ENCODE measurements at places on chromosomes 2 and 18.

DNA sequence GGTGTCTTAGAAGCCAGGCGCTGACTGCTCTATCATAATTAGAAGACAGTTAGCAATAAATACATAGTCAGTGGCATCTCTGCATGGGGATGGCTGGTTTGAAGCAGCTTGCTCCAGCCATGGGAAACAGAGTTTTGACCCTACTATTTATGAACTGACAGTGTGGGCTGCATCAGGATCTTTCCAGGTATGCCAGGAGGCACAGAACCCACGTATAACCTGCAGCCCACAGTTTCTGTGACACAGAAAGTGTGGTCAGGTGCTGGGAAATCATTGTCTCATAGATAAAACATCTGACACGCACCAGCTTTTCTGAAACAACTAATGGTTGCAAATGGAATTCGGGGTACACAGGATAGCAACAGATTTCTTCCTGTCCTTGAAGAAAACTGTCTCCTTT lies 34.7 kb downstream of the INPP4A start:
- no peak for DNase-seq

GRCh38 chr2:182366628-182367027 lies 60.2 kb downstream of the PDE1A start:
- peak; percentile 89 for DNase-seq

- peak; percentile 36 for DNase-seq
These were observed at the start of gene EMX1 for GRCh38 chr2:72917138-72917876. TSS of gene EMX1 (plus strand) at chr2:72917519. CDS start at chr2:72917853, 334 bp downstream.

- DNase-seq, result no peak
These were observed 3.5 kb upstream of the SSB start for GRCh38 chr2:169795181-169795580.

DNA sequence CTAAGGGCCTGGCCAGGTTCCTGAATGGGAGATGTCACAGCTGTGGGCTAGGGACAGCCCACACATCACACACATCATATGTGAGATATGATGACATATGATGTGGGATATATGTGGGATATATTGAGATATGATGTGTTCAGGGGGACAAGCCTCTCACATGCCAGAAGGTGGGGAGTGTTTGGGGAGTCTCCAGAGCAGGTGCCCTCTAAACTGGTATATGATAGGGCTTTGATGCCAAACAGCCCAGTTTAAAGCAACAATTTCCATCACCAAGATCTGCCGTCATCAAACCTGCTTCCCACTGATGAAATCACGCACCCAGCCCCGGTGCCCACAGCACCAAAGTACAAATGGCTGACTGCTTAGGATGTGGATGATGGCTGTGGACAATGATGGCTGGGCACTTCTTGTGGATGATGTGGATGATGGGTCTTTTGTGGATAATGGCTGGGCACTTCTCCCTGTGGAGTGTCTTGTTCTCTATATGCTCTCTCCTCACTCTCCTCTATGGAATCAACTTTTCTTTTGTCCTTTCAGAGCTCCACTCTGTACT lies 50.9 kb downstream of the FBLN7 start:
- DNase-seq, result no peak

DNA sequence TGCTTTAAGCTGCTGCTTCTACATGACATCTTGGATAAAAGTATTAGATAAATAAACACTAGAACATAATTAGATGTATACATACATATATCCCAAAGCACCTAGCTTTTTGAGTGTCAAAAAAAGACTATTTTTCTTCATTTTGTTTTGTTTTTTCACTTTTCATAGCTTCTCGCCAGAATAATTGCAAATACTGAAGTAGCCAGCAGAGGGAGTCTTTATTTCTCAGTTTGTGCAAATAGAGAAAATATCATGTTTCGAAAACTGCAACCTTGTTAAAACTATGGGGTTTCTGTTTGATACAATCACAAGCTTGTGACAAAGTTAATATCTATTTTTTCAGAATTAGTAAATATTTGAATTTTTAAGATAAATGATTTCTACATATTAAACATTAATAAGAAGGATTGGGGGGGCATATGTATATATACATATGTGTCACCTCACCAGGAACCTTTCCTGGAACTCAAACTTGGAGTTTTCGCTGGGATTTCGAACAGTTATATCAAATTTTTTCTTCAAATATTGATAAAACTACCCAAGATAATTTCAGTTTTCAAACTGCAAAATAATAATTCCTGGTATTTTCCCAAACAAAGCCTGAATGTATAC lies 61.0 kb downstream of the GRB14 start:
- no peak for DNase-seq

GRCh38 chr2:227853204-227853629 lies 18.2 kb upstream of the DAW1 start:
- DNase-seq, result peak; percentile 26

- DNase-seq, result no peak
These were observed 62.9 kb downstream of the EML4 start for GRCh38 chr2:42232024-42232423.

GRCh38 chr2:11876436-11876835 lies 130.0 kb downstream of the LPIN1 start:
- no peak for DNase-seq

- no peak for DNase-seq
These were observed 12.5 kb downstream of the SETBP1 start for GRCh38 chr18:44693030-44693784.

GRCh38 chr2:230335864-230336506 lies 9.0 kb downstream of the SP140L start:
- no peak for DNase-seq

GRCh38 chr2:188295067-188295685 lies 3.5 kb downstream of the GULP1 start:
- DNase-seq, result peak; percentile 30

DNA sequence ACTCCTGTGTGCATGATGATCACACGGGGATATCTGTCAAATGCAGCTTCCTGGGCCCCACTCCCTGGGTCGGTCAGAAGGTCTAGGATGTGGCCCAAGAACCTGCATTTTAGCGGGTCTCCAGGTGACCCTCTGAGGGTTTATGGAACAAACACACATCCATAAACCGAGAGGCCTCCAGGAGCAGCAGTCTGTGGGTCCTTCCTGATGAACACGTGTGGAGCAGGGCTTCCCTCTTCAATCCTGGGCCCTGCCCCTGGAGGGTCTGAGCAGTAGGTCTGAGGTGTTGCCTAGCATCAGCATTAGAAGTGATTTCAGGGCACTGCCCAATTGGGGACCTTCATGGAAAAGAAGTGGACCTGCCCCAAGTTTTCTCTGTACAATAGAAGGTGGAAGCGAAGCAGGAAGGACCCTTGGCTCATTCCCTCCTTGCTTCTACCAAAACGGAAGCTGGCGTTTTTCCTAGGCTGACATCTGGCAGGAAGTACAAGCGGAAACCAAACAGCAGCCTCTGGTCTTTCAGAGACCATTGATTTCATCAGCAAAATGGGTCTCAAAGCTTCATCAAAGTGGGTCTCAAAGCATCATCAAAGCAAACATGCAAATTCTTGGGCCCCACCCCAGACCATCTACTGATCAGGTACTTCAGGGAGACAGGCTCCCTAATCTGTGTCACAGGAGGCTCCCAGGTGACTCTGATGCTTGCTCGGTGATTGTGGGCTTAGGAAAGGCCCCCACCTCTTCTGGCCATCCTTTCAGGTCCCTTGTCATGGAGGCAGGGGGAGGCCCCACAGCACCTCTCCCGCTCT lies 30.7 kb downstream of the INO80C start:
- peak; percentile 69 for DNase-seq

DNA sequence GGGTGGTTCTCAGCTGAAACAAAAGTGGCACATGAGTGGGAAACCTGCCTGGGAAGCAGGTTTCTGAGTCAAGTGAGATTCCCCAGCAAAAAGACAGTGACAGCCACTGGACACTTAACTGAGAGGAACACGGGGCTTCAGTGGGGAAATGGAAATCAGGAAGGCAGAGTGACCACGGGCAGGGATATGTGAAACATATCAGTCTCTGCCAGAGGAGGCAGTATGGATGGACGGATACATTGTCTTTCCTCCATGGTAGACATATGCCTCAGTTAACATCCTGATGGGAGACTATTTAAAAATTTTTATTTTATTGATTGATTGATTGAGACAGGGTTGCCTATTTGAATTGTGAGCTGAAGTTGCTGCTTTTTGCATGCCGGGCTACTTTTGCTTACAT lies 292.1 kb downstream of the NBAS start:
- no peak for DNase-seq

DNA sequence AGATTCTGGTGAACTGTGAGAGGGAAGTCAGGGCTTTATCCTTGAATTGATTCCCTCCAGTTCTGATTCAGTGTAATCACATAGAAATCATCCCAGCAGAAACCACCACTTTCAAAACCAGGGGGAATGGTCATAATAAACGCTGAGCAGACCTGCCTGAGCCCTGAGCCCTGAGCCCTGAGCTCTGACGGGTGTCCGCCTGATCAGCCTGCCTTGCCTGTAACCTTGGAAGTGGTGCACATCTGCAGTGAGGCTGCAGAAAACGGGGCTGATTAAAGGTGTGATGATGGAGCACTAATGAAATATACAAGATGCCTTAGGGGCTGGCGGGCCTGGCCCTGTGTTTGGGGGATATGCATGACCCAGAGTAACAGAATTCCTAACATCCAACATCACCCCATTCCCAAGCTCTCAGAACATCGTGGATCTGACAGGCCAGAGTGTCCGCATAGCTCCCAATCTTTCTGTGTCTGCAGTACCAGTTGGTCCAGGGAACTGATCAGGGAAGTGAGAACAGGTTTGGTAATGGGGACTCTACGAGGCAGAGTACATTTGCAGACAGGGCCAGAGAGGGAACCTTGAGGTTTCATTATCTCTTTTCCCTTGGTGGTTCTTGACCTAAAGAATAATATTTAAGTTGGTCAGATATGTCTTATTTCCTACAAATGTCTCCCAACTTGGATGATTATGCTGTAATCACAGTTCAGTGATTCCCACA lies 37.8 kb downstream of the KCTD18 start:
- DNase-seq, result no peak

GRCh38 chr2:113133704-113134598 lies 6.6 kb downstream of the IL1RN start:
- no peak for DNase-seq

GRCh38 chr2:55729136-55729685 lies 35.6 kb upstream of the PNPT1 start:
- peak; percentile 25 for DNase-seq

DNA sequence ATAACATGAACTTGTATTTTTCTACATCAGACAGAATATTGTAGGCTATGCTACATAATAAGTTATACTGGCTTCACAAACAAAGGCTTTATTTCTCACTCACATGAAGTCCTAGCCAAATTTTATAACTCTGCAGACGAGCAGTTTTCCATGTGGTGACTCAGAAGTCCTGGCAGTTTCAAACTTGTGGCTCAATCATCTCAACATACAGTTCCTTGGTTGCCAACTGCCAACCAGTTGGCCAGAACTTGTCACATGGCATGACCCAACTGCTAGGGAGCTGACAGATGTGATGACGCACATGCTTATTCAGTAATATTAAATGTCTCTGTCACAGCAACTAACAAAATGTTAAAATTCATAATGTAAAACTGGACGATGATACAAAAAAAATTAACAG lies 63.8 kb upstream of the ZC3H15 start:
- peak; percentile 86 for DNase-seq

GRCh38 chr2:234974501-234975385 lies 22.9 kb downstream of the SH3BP4 start:
- peak; percentile 80 for DNase-seq

DNA sequence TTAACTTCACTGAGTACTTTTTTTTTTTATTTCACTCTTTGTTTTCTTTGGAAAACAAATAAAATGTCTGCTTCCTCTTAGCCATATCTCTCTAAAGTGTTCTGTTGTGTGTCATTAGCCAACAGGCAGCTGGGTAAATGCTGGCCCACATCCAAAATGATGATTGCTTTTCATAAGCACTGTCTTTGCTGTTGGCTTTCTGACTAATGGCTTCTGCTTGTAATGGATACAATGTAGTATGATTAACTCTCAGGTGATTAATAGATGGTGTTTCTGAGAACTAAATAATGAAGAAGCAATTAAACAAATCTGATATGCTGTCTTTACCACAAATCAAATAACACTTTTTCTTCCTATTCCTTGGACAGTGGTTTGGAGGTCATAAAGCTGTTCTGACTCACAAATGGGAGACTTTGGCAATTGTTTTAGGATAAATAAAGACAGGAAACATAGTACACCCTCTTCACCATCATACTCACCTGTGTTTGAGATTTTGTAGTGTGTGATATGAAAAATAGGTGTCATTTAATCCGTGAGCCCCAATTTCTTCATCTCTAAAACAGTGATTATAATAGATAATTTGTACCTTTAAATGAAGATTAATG lies 888.4 kb downstream of the TSN start:
- DNase-seq, result no peak

DNA sequence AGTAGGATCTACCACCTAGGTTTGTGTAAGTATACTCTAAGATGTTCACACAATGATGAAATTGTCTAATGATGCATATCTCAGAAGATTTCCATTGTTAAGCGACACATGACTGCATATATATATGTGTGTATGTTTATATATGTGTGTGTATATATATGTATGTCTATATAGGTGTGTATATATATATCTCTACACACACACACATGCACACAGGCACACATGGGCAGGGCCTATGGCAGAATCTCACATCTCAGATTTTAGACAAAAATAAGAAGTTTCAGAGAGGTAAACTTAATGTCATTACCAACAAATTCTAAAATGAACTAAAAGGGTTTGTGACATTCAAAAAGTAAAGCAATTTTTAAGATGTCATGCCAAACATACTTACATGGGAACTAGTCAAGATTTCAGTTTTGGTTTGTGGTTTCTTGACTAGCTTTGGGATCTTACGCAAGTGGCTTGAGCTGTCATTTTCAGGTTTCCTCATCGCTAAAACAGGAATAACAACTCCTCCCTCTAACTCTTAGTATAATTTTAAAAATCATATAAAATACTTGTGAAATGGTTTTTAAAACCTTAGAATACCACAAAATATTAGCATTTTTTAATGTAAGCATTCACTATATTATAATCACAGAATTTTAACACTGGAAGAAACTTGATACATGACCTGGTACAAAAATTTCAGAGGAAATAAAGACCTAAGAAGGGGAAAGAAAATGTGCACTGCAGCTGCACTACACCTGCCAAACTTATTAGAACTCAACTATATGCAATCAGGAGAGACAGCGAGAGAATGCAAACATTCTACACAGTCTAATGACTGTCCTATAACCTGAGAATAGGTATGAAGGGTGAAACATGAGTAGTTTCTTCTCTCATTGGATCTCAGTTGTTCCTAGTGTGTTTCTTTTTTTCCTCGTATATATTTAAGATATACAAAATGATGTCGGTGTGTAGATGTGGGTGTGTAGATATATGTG lies 75.7 kb downstream of the TTC21B start:
- no peak for DNase-seq

- no peak for DNase-seq
These were observed 197.5 kb downstream of the PIEZO2 start for GRCh38 chr18:10951631-10952544.

DNA sequence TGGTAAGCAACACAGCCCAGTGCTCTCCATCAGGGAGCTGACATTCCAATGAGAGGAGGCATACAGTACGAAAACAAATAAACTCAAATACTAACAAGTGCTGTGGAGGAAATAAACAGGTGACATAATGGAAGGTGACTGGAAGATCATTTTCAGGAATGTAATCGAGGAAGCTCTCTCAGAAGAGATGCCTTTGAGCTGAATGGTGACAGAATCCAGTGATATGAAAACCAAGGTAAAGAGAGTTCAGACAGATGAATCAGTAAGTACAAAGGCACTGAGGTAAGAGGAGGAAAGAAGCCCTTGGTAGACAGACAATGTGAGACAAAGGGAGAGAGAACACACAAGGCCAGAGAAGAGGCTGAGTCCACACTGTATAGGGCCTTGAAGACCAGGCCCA lies 252.1 kb downstream of the LRATD1 start:
- no peak for DNase-seq

GRCh38 chr18:37452015-37452414 lies 113.6 kb downstream of the CELF4 start:
- DNase-seq, result no peak

GRCh38 chr2:15772086-15772595 lies 168.2 kb upstream of the MYCN start:
- DNase-seq, result no peak

All from lung (tissue), 17 donors.